Smooth muscle cell of the coronary artery (primary cell): ENCODE measurements at places on chromosomes 2 and 18. TPM values are rescaled to one million over a fixed set of nuclear protein-coding genes. Genes with fewer than 3 reads are reported as not detected.

Gene SLC19A3
- total RNA-seq, result 0.23 and 2.1 TPM in 2 replicates

Gene SNORC
- total RNA-seq, result 0.59 and 0.83 TPM in 2 replicates

Gene COL6A3
- total RNA-seq, result 1,351 and 2,862 TPM in 2 replicates

Gene UGT1A3
- total RNA-seq, result not detected in 2 replicates

Gene TEX44
- not detected in 2 replicates for total RNA-seq

Gene SCN1A
- 1.1 TPM in 1 of 2 replicates, not detected in the other for total RNA-seq

Gene CHRNG
- not detected in 2 replicates for total RNA-seq

Gene SKA1
- total RNA-seq, result 0.94 and 3.5 TPM in 2 replicates

Gene C18orf54
- total RNA-seq, result 0.70 and 1.8 TPM in 2 replicates

Gene PKDCC
- total RNA-seq, result 28.9 and 147 TPM in 2 replicates

Gene POTEF
- total RNA-seq, result not detected in 2 replicates

Gene IRS1
- 3.5 and 6.9 TPM in 2 replicates for total RNA-seq

Gene KANSL1L
- total RNA-seq, result 12.0 and 16.6 TPM in 2 replicates

Gene CLEC4F
- total RNA-seq, result not detected in 2 replicates

Gene NPHP1
- total RNA-seq, result 3.6 and 7.5 TPM in 2 replicates

Gene VWA3B
- total RNA-seq, result not detected in 2 replicates

Gene TXNDC2
- total RNA-seq, result not detected in 2 replicates

Gene ELOA2
- not detected in 2 replicates for total RNA-seq

Gene ZNF24
- 12.4 and 23.9 TPM in 2 replicates for total RNA-seq

Gene IL1A
- 4.1 TPM in 1 of 2 replicates, not detected in the other for total RNA-seq

Gene TAF4B
- 1.2 and 1.7 TPM in 2 replicates for total RNA-seq

Gene TCF4
- 73.6 and 148 TPM in 2 replicates for total RNA-seq

Gene LAMA1
- total RNA-seq, result 1.4 and 82.3 TPM in 2 replicates

Gene EGR4
- total RNA-seq, result not detected in 2 replicates

Gene COL4A3
- total RNA-seq, result 7.3 and 8.3 TPM in 2 replicates

Gene DCDC2C
- not detected in 2 replicates for total RNA-seq

Gene INPP5D
- total RNA-seq, result 0.12 and 0.83 TPM in 2 replicates

Gene SIGLEC15
- 0.23 and 1.4 TPM in 2 replicates for total RNA-seq

Gene GALNT1
- total RNA-seq, result 36.2 and 104 TPM in 2 replicates

Gene REG3G
- not detected in 2 replicates for total RNA-seq

Gene NCKAP5
- total RNA-seq, result 1.4 and 1.7 TPM in 2 replicates

Gene PARD6G
- 0.75 and 2.3 TPM in 2 replicates for total RNA-seq

Gene ARL4C
- 19.2 and 147 TPM in 2 replicates for total RNA-seq

Gene GCG
- total RNA-seq, result not detected in 2 replicates

Gene SLC35G4
- total RNA-seq, result not detected in 2 replicates

Gene ACTR1B
- total RNA-seq, result 56.5 and 77.3 TPM in 2 replicates

Gene GKN1
- not detected in 2 replicates for total RNA-seq

Gene SLC11A1
- 0.12 and 0.15 TPM in 2 replicates for total RNA-seq

Gene PJVK
- total RNA-seq, result 0.60 and 2.6 TPM in 2 replicates

Gene RUFY4
- 0.08 TPM in 1 of 2 replicates, not detected in the other for total RNA-seq

Gene CHST9
- total RNA-seq, result not detected in 2 replicates

Gene SERTAD2
- total RNA-seq, result 3.7 and 6.1 TPM in 2 replicates

Gene ADD2
- under 0.01 and 0.35 TPM in 2 replicates for total RNA-seq

Gene IL36RN
- not detected in 2 replicates for total RNA-seq

Gene CYP26B1
- 0.45 and 2.9 TPM in 2 replicates for total RNA-seq

Gene LOXL3
- total RNA-seq, result 25.5 and 62.8 TPM in 2 replicates
